ENCODE measurements at places on chromosomes 6 and 20. TPM values are rescaled to one million over a fixed set of nuclear protein-coding genes. Genes with fewer than 3 reads are reported as not detected.

Gene SESN1
- total RNA-seq: 23.9 TPM

Gene RBL1
- total RNA-seq: 7.4 TPM

Gene OR2J3
- total RNA-seq: not detected

Gene KCNS1
- 0.71 TPM for total RNA-seq

Gene C20orf202
- not detected for total RNA-seq

Gene WFDC10A
- not detected for total RNA-seq

Gene ANKRD66
- total RNA-seq: not detected

Gene TCP11
- 2.3 TPM for total RNA-seq

Gene MUC21
- total RNA-seq: not detected

Gene SAMD10
- 2.1 TPM for total RNA-seq

Gene ULBP2
- 8.1 TPM for total RNA-seq

Measured in myometrial cell (primary cell).